ENCODE measurements at places on chromosomes 3 and 15.

- no peak for DNase-seq
Observed at GRCh38 chr3:76107935-76108570, 322.7 kb upstream of the ZNF717 start.

DNA sequence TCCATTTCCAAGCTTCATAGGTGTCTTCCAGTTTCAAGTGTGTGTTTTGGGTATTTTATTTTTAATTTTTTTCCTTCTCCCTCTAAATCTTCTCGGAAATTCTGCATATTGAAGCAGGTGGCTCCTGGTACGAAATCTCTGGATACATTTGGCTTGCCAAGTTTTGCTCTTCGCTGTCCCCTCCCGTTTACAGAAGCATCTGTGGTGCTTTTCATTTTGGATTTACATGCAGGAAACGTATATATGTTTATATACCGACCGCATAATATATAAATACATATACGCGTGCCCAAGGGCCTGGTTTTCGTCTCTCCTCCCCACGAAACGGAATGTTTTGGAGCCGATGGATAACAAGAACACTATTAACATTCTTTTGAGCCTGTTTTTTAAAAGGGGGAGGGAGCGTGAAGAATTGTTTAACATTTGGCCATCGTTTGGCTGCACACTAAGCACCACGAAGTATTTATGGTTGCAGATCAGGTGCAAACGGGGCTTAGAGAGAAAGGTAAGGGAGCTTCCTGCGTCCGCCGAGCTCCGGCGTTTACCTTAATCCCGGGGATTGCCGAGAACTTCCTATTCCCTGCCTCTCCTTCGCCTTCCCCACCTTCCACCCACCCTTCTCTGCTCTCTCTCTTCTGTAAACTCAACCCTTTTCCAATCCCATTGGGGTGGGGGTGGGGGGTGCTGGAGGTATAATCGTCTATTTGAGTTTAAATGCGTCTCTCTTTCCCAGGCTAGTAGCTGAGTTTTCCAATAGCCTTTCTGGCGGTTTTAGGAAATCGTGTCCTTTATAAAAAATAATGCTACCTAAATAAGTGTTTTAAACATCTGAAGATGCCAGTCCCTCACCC lies 1.1 kb upstream of the NLGN1 start:
- DNase-seq: no peak

GRCh38 chr3:150662410-150663200 lies 41.1 kb downstream of the ERICH6 start:
- no peak for DNase-seq

GRCh38 chr15:79116771-79117170 lies 26.2 kb upstream of the RASGRF1 start:
- no peak for DNase-seq

DNA sequence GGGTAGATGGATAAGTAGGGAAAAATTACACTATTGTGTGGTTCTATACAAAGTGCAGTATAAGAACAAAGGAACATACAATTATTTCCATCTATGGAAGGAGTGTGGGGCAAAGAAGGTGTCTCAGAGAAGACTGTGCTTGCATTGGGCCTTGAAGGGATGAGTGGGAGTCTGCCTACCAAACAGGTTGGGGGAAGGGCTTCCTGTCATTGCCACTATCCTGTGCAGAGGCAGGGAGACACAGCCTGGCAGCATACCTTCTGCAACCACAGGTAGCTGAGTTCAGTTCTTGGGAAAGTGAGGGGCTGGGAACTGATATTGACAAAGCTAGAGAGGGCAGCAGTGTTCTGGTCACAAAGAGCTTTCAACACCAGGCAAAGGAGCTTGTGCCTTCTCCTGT lies 3.4 kb downstream of the TIMP4 start:
- no peak for DNase-seq

DNA sequence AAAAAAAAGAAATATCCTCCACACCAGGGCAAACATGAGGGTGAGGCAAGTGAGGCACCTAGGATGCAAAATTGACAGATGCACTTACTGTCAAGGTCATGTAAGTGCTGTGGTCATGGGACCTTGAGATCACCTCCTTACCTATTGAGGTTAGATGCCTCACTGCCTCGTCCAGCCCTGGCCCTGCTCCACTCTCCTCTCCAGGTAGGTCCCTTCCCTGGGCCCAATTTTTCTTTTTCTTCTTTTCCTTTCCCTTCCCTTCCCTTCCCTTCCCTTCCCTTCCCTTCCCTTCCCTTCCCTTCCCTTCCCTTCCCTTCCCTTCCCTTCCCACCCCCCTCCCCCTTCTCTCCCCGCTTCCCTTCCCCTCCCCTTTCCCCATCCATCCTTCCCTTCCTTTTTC lies 71.1 kb upstream of the DLG1 start:
- DNase-seq: no peak

DNA sequence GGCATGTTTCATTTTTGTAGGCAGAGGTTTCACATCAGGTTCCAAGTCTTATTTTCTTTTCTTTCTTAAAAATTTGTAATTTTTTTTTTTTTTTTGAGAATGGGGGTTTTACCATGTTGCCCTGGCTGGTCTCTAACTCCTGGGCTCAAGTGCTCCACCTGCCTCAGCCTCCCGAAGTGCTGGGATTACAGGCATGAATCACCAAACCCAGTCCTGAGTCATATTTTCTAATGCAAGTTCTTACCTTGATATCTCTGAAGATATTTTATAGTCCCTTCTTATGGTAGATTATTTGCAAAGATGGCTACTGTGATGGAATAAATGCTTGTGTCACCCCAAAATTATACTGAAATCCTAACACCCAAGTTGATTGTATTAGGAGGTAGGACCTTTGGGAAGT lies 63.8 kb downstream of the SLC9A9 start:
- DNase-seq: no peak

DNA sequence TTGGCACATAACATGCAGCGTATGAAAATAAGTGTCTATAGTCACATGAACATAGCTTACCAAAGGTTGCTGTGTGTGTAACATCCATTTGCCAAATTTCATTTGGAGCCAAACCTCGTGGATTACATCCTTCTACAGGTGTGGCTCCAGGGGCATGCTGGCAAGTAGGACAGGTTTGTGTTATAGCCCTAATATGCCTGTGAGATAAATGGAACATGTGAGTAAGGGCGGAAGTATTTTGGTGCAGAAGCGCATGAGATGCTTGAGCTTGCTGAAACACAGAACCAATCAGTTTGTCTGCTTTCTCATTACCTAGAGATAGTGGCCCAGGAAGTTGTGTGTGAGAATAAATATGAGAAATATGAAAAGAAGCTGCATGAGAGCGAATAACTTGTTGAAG lies 21.8 kb upstream of the XCR1 start:
- no peak for DNase-seq

DNA sequence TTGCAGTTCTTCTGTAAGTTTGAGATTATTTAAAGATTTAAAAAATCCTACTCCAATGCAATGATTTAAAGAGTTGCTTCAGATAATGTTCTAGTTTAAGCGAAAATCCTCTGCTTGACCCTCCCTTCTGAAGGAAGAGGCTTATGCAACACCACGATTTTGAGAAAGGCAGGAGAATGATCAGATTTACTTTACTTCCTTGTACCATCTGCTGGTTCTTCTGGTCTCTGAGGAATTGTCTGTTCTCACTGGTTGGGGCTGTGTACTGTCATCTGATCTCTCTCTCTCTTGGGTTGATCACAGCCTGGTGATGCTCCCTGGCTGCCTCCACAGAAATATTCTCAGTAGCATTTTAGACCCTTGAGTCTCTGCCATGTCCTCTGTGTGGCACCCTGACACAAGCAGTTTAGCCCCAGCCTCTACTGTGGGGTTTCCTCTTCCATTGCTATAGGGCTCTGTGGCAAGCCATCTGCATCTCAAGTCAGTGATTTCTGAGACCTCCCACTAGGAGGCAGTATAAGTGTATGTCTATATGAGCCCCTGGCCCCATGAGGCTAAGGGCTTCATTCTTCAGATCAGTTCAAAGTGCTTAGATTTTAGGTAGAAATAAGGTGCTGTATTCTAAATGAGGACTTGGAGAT lies 50.8 kb upstream of the PLAAT1 start:
- DNase-seq: no peak

DNA sequence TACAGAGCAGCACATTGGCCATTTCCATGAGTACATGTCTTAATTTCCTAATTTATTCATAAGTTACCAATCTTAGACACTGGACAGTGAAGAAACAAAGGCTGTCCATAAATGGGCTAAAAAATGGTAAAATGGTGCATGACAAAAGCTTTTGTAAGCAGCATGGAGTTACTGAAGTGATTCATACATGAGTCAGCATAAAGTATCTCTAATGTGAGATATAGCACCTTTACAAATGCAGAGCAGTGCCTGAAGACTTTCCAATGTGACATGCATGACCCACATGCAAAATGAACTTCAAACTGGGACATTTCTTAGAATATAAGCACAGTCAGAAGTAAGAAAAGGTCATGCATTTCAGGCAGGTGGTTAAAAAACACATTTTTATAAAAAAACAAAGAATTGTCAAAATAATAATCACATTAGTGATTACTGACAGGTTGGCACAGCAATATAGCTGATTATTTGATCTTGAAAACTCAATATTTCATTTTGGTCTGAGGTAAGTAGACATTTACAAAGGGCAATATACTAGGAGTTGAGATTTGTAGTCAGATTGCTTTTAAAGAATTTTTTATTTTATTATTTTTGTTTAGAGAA lies 299.3 kb downstream of the PLCL2 start:
- no peak for DNase-seq

DNA sequence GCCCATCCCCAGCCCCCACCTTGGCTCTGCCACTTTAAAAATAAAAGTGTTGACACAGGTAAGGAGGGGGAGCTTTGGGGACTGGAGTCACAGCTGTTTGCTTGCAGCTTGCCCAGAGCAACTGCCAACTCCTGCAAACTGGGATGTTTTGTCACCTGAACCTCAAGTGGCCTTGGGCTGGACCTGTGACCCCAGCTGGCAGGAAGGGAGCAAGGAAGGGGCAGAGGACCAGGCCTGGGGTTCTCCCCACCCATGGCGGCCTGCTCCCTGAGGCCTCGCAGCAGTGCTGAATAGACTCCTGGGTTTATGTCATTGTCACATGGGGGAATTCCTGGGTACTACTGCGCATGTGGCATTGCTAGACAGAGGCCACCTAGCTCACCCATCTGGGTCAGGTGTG lies 246.9 kb upstream of the TLE3 start:
- DNase-seq: no peak

- DNase-seq: no peak
Observed at GRCh38 chr15:90789462-90789861, 72.3 kb downstream of the BLM start.
